ENCODE measurements at places on chromosomes 5 and 9.

DNA sequence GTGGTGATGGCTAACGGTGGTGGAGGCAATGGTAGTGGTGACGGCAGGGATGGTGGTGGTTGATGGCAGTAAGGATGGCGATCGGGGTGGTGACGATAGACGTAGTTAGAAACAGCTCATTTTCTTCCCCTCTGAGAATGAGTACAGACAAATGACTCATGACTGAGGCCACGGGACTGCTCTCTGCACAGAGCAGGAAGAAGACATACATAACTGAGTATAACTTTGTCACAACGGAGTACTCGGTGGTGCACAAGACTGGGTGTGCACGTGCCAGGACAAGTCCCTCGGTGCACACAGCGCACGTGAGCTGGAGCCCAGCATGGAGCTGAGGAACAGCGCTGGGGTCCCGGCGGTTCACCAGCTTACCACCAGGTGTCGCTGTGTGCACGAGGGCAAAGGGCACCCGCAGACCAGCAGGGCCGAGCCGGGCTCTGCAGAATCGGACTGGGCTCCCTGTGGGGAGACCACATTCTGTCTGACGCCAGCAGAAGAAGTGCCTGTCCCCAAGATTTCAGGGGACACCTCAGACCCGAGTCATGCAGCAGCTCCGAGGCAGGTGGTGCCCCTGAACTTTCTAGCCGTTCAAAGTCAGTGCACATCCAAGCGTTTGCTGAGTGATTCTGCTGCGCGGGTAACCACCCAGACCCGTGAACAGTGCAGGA, 188.6 kb downstream of the FSTL4 start:
- DNase-seq = peak; percentile 56

GRCh38 chr9:136880651-136881050, 5.7 kb upstream of the TRAF2 start:
- no peak for DNase-seq

DNA sequence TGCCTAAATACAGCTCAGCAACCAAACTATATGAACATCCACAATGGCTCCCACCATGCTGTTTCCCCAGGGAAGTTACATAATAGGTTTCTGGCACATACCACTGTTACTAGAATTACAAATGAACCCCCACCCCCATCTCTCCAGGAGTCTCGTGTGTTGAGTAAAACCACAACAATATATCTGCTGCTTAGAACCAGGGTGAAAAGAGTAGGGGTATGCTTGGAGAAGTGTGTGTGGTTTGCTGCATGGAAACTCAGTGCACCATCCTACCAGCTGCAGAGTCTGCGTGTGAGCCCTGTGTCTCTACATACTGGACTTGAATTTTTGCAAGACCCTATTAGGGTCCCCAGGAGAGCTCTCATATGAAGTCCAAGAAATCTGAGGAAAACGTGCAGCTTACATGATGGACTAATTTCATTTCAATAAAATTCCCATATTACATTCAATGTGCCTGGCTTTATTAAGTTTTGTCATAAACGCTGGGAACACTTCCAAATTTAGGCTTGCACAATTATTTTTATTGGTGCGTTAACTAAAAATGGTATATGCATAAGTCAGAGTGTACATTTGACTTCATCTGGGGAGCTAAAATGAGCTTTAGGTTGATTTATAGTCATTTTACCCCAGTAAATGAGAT, 104.5 kb upstream of the NFIB start:
- no peak for DNase-seq

DNA sequence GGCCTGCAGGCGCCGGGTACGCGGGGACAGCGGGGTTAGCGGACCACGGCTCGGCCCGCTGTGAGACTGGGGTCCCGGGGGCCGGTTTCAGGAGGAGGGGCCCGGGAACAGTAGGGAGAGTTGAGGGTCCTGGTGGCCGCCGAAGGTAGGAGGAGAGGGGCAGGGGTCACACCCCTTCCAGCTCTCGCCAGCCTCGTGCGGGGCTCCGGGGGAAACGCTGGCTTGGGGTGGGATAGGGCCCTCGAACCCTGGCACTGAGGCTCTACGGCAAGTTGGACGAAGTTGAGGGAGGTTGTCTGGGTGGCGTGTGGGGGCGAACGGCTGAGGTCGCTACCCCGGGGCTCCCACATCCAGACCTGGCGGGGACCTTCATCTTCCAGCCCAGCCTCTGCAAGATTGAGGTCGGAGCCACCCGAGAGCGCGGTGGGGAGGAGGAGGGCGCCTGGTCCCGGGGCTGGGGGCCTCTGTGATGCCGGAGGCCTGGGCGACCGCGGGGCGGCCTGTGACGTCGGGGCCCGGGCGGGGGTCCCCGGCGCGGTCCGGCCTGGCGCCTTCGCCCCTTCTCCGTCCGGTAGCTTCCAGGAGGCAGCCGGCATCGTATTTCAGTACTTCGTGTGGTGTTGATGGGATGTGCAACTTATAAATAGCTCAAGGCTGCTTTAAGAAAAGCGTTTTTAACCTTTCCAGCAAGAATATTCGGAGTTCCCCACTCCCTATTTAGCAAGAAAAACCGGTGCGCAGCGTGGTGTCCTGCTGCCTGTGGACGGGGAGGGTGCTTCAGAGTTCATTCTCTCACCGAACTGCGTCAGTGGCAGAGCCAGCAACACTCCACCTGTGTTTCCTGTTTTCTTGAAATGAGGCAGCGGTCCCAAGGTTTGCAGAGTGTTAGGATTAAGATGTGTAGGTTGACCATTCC, 902 bp downstream of the HABP4 start:
- no peak for DNase-seq

DNA sequence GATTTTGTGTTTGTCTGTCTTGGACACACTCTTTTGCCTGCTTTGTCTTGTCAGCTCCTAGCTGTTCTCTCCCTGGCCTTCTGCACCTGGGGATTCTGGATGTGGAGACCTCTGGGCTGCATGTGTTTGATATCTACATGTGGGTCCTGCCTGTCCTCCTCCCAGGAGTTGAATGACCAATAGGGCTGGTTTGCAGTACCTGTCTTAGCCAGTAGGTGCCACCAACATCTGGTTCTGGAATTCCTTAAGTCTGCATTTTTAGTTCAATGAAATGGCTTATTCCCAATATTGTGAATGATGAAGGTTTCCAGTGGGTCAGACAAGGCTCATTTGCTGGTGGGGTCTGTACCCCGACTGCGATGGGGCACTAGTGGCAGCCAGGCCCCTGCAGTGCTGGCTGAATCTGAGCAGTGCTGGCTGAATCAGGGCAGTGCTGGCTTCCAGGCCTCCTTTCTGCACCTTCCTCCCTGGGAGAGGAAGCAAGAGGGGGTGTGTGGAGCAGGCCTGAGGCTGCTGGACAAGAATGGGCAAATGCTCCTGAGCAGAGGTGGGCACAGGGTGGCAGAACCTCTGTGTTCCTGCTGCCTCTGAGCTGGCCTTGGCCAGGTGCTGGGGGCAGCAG, 73.3 kb downstream of the RXRA start:
- DNase-seq = no peak

- peak; percentile 23 for DNase-seq
These were observed 34.5 kb upstream of the GLIS3 start for GRCh38 chr9:4334410-4334813.

DNA sequence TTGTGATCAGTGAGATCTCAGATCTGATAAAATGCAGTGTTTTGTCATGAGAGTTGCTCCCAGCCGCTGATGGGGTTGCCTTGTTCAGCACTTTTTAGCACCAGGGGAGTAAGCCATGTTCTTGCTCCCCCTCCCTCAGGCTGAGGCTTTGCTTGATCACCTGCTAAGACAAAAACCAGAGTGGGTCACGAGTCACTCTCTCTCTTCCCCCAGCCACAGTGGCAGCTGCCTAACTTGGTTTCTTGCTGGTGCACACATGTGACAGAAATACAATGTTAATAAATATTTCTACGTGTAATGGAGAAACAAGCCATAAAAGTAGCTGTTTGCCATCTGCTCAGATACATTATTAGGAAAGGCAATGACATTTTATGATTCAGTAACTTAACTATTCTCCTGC, 212.4 kb upstream of the DMRT1 start:
- DNase-seq = no peak

DNA sequence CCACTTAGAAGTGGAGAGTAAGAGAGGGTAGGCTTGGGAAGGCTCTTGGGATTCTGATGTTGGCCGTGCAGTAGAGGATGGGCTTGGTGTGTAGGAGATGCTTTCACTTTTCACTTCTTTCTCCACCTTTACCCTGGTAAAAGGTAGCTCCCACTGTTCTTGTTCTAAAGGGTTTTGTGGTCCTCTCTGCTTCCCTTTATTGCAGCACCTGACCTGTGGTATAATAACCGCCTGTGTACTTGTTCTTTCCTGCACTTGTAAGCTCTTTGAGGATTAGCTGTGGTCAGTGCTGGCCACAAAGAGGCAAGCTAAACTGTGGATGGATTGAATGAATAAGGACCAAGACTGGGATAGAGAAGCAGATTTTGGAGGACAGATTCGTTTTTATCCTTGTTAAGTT, 25.2 kb downstream of the KDM4C start:
- no peak for DNase-seq

DNA sequence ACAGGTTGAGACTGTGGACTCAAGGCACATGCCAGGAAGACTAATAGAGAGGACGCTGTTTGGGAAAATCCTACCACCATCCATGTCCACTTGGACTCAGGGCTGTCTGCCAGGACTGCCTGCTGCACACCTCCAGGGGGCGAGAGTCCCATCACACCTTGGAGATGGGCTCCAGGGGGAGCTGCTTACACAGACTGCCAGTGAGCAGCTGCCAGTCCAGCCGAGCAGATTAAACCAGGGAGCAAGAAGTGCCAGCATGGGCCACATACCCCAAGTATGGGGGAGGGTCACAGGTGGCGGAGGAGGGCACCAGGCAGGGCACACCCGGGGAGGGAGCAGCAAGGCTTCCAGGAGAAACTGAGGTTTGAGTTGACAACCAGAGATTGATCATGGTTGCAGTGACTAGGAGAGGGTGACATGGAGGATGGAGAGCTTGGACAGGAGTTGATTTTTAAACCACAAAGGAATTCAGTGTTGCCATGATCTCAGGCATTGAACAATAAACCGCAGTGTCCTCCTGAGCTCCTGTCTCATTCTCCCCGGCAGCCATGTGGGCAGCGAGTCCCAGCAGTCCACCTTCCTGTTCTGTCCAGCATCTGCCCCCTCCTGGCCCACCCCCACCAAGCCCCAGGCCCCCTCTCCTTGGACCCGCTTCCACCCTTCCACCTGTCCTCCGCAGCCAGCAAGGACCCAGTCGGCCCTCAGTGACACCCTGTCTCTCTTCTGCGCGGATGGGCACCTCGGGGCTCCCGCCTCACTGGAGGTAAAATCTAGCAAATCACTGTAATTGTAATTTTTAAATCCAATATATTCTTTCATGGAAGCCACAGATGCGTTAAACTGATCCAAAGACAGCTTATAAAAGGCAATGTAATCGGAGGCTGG, 3.1 kb upstream of the VAV2 start:
- no peak for DNase-seq

GRCh38 chr5:55668356-55668755, 43.8 kb downstream of the SLC38A9 start:
- no peak for DNase-seq
